Esophagus mucosa (tissue), 1 donor: ENCODE measurements at places on chromosomes 7 and 10. TPM values are rescaled to one million over a fixed set of nuclear protein-coding genes. Genes with fewer than 3 reads are reported as not detected.

DNA sequence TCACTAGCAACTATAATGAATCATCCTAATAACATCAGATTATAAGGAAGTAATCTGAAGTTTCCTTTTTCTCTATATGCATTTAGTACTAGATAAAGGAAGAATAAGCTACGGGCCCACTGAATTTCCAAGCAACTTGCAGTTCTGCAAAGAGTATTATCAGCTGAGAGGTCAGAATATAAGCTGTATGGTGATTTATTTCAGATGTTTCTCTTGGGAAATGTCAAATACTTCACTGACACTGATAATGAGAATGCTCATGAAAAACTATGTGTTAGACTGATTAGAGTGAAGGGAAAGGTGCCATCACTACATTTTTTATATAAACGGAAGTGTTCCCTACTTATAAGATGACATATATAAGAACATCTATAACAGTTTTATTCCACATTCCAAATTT, 251.2 kb upstream of the HGF start:
- no peak for ATAC-seq

- no peak for ATAC-seq
These were observed 72.0 kb downstream of the PAX2 start for GRCh38 chr10:100817268-100817839.

The DOCK1 gene
- 37.6 TPM for total RNA-seq

DNA sequence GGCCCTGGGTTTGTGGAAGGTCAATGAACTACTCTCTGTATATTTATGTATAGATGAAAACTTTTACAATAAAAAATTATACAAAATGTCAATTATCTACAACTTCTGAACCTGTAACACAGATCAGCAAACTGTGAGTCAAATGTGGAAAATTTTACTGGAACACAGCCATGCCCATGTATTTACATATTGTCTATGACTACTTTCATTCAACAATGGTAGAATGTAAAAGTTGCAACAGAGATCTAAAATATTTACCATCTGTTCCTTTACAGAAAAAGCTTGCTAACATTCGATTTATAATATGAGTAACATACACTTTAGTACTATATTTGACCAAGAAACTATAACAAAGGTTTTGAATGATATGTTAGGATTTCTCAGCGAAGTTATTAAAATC, 481.6 kb downstream of the PARD3 start:
- ATAC-seq: no peak

The ZNF746 gene
- total RNA-seq: 7.9 TPM

The PDE1C gene
- total RNA-seq: 0.72 TPM

DNA sequence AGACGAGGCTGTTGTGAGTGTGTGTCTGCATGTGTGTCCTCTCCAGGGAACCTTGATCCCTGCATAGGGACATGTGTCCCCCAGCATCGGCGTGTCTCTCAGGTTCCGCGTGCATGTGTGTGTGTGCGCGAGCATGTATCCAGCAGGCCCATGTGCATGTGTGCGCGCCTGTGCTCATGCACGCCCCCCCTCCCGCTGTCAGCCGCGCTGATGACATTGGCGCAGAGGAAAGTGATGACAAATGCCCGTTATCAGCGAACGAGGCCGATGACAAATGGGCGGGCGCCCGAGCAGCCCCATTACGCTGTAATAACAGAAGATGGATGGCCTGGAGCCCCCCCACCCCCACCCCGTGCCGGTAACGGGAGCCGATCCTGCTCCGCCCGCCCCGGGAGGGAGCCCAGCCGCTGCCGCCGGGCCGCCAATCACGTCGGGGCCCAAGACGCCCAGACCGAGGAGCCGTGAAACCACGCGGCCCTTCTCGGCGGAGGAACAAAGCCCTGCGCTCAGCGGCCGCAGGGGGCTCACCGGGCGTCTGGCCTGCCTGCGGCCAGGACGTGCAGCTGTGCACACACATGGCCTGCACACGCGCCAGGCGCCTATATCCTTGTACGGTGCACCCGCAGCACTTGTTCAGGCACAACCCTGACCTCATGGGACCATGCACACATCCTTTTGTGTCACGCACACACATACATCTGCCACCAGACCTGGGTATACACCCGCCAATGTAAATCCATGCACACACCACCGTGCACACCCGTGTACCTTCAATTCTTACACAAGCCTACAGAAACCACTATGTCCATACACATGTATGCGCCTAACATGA, 21.5 kb downstream of the POLL start:
- no peak for ATAC-seq
